ENCODE measurements at places on chromosomes 2 and 18.
A peak's percentile ranks its signal among the peaks of the same experiment; 100 is the strongest.

- DNase-seq: no peak
- no peak overlapping the region for H3K4me3 ChIP-seq
- H3K27me3 ChIP-seq: peaks cover 12% of the 10 kb centered on the region
- no peaks in the 10 kb centered on the region for H3K36me3 ChIP-seq
- H3K27ac ChIP-seq: no peak overlapping the region
Observed at GRCh38 chr2:18516112-18516511, 44.3 kb downstream of the RDH14 start.

- no peak overlapping the region for H3K4me3 ChIP-seq
- H3K4me1 ChIP-seq: no peaks in the 10 kb centered on the region
- H3K27me3 ChIP-seq: peaks cover 1% of the 10 kb centered on the region
- no peak overlapping the region for H3K27ac ChIP-seq
- no peak for DNase-seq
Observed at GRCh38 chr18:47389210-47389609, 137.8 kb upstream of the SKOR2 start.

DNA sequence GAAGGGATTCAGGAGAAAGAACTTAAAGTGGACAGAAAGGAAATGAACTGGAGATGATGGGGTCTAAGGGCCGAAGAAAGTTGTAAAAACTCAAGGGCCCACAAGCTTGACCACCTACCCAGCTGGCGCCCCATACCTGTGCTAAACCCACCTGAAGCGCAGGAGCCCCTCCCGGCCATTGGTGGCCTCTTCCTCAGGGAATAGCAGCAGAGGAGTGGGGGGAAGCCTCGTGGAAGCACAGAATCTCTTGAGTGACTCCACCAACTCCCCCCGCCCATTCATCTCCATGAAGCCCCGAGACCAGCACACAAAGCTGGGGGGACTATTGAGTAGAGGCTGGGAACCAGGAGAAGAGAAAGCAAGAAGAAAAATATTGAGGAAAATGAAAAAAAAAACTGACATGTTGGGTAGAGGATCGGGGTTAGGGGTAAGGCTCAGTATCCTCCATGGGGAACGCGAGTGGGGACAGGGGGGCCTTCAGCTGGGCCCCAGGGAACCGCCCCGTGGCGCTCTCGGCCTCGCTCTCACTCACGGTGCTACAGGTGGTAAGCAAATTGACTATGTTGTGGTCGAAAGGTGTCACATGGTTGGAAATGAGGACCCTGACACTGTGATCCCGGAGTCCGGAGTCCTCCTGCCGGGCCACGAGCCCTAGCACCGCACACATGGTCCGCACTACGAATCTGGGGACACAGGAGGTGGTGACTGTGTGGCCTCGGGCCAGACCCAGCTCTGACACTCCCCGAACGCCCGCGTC, 728 bp downstream of the AUP1 start:
- DNase-seq: peak; percentile 50
- H3K36me3 ChIP-seq: peaks cover 59% of the 10 kb centered on the region
- H3K4me3 ChIP-seq: peak overlapping the region; percentile 95
- peak overlapping the region; percentile 93 for H3K27ac ChIP-seq
- H3K27me3 ChIP-seq: no peaks in the 10 kb centered on the region

GRCh38 chr2:28442328-28442727, 49.7 kb downstream of the FOSL2 start:
- peaks cover 20% of the 10 kb centered on the region for H3K4me1 ChIP-seq
- no peak for DNase-seq
- H3K27me3 ChIP-seq: no peaks in the 10 kb centered on the region
- H3K4me3 ChIP-seq: no peak overlapping the region
- no peak overlapping the region for H3K27ac ChIP-seq
- peaks cover 2% of the 10 kb centered on the region for H3K36me3 ChIP-seq

GRCh38 chr2:134361648-134362047, 107.8 kb downstream of the MGAT5 start:
- no peaks in the 10 kb centered on the region for H3K27me3 ChIP-seq
- H3K4me1 ChIP-seq: peaks cover 8% of the 10 kb centered on the region
- H3K4me3 ChIP-seq: no peak overlapping the region
- DNase-seq: no peak
- no peak overlapping the region for H3K27ac ChIP-seq
- peaks cover 28% of the 10 kb centered on the region for H3K36me3 ChIP-seq

Measured in activated CD8-positive, alpha-beta T cell treated with anti-CD3 and anti-CD28 coated beads, Interleukin-2, amount 10 ng/mL, durations not matched to agents 7 days and 5 days (primary cell).